ENCODE measurements at places on chromosomes 13 and 19. TPM values are rescaled to one million over a fixed set of nuclear protein-coding genes. Genes with fewer than 3 reads are reported as not detected.
A peak's percentile ranks its signal among the peaks of the same experiment; 100 is the strongest.

Gene ELAVL3
- total RNA-seq = 0.45 TPM

- ATAC-seq = no peak
These were observed 11.9 kb downstream of the ZNF787 start for GRCh38 chr19:56109226-56109625.

- ATAC-seq = peak; percentile 34
These were observed 10.1 kb downstream of the TDRD3 start for GRCh38 chr13:60407095-60407494.

DNA sequence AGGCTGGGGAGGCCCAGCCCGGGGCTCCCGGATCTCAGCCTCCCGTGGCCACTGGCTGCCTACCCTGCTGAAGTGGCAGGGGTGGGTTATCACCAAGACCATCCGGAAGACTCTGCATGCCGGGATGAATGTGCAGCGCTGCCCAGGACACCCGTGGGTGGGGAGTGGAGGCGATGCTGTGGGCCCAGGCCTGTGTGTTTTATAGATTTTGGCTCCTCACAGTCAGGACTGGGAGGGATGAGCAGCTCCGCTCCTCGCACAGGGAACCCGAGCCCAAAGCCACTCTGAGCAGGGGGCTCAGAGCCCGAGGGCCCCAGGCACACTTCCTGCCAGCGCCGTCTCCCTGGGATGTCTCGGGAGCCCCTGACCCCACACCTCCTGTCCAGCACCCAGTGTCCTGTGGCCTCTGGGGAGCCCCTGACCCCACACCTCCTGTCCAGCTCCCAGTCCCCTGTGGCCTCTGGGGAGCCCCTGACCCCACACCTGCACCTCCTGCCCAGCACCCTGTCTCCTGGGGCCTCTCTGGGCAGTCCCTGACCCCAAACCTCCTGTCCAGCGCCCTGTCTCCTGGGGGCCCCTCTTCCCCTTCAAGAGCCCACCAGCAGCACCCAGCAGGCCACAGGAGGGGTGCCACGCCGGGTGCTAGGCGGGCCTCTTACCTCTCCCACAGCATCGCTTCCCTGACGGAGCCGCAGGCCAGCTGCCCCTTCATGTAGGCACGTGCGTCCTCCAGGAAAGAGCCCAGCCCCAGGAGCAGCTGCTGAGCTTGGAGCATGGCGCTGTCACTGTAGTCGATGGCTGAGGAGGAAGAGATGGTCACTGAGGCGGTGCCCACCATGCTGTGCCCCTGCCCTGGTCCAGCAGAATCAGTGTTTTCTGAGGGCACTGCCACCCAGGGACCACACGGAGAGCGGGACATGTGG, 31.4 kb downstream of the NAXD start:
- no peak for ATAC-seq

Gene REEP6
- 1.7 TPM for total RNA-seq

GRCh38 chr19:39217094-39217493, 13.0 kb upstream of the SYCN start:
- ATAC-seq = no peak

Gene SGCG
- not detected for total RNA-seq

Gene RPL21
- 1,709 TPM for total RNA-seq

Gene LILRA5
- total RNA-seq = not detected

Gene DIAPH3
- total RNA-seq = 23.8 TPM

DNA sequence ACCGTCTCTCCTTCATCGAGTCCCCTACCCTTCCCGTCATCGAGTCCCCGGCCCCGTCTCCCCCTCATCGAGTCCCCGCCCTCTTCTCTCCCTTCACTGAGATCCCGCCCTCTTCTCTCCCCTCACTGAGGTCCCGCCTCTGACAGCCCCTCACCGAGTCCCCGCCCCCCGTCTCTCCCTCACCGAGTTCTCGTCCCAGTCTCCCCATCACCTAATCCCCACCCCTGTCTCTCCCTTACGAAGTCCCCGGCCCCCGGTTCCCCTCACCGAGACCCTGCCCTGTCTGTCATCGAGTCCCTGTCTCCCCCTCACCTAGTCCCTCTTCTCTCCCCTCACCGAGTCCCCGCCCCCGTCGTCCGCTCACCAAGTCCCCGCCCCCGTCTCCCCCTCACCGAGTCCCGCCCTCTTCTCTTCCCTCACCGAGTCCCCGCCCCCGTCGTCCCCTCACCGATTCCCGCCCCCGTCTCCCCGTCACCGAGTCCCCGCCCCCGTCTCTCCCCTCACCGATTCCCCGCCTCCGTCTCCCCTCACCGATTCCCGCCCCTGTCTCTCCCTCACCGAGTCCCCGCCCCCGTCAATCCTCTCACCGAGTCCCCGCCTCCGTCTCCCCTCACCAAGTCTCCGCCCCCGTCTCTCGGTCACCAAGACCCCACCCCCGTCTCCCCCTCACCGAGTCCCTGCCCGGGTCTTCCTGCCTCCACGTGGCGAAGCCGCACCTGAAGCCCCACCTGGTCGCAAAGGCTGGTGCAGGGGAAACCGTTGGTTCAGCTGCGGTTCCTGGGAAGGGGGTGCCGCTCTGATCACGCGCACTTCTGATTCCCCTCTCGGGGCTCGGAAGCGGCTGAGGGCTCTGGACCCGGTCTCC, 23.9 kb upstream of the ZNF846 start:
- ATAC-seq = peak; percentile 65

- ATAC-seq = no peak
These were observed 5.1 kb upstream of the FXYD5 start for GRCh38 chr19:35149463-35149862.

DNA sequence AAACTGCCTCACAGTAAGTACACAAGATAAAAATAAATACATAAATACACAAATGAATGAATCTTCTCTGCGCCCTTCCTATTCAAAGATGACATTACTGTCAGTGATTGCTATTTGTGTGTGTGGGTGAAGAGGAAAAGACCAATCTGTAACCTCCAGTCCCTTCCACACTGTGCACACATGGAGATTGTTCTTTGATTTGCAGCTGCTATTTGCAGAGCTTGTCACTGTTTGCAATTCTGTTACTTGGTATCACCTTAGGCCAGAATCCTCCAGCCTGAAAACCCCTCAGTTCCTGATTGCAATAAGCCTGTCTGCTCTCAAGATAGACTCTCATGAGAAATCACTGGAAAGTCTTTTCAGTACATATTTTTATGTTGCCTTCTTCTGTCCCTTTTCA, 1314.9 kb downstream of the PCDH9 start:
- no peak for ATAC-seq

GRCh38 chr13:35468195-35468594, 8.3 kb downstream of the MAB21L1 start:
- no peak for ATAC-seq

Gene LACC1
- total RNA-seq = 8.2 TPM

Gene ZNF792
- 7.6 TPM for total RNA-seq
